ENCODE measurements at places on chromosomes 12 and 14.

DNA sequence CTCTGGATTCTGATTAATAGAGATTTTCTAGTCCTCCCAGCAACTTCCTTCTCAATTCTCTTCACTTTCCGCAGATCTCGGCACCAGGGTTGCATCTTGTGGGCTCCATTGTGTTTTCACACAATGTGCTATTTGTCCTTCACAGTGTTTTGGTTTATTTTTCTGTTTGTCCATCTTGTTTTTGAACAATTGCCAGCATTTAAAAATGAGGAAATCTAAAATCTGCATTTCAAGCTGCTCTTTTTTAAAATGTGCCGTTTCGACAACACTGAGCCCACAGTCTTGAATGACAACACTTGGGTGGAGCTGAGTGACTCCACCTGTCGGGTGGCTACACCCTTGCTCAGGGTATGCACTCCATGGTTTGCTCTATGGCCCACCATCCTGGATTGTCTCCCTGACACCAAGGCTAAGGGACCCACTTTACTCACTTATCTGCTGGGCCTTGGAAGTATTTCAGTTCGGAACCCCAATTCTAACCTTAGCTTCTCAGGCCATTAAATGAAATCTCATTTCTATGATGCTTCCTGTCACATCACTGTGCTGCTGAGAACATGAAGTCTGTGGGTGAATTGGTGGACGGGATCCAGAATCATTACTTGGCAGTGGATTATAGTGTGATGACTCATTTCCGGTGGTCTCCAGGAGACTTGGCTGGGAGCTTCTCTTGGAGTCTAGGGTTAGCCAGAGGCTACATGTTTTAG lies 3.4 kb upstream of the MYRFL start:
- DNase-seq = no peak
- H3K4me1 ChIP-seq = peaks cover 3% of the 10 kb centered on the region
- H3K36me3 ChIP-seq = peaks cover 6% of the 10 kb centered on the region
- no peak overlapping the region for H3K4me3 ChIP-seq
- H3K27me3 ChIP-seq = no peaks in the 10 kb centered on the region

DNA sequence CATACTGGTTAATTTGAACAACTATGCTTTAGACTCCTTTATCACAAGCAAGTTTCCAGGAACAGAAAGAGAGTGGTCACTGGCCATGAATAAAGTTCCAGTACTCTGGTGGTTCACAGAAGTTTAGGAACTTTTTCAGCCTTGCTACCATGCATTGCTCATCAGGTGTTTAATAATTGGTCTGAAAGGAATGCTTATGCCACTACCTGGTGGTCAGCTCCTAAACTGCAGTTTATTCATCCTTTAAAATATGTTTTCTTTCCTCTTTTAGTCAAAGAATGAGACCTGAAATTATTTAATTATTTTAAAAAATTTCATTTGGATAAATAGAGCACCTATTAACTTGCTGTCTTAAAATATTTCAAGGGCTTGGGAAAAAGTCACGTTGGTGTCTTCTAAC lies 260.1 kb upstream of the OR4E1 start:
- no peaks in the 10 kb centered on the region for H3K4me1 ChIP-seq
- H3K36me3 ChIP-seq = no peaks in the 10 kb centered on the region
- peaks cover 16% of the 10 kb centered on the region for H3K27me3 ChIP-seq
- no peak overlapping the region for H3K4me3 ChIP-seq

- H3K4me1 ChIP-seq = peaks cover 2% of the 10 kb centered on the region
- no peak overlapping the region for H3K27ac ChIP-seq
- H3K36me3 ChIP-seq = no peaks in the 10 kb centered on the region
- no peak overlapping the region for H3K4me3 ChIP-seq
- DNase-seq = no peak
- H3K27me3 ChIP-seq = no peaks in the 10 kb centered on the region
Measured at GRCh38 chr12:92732216-92732615, 29.4 kb downstream of the PLEKHG7 start.

DNA sequence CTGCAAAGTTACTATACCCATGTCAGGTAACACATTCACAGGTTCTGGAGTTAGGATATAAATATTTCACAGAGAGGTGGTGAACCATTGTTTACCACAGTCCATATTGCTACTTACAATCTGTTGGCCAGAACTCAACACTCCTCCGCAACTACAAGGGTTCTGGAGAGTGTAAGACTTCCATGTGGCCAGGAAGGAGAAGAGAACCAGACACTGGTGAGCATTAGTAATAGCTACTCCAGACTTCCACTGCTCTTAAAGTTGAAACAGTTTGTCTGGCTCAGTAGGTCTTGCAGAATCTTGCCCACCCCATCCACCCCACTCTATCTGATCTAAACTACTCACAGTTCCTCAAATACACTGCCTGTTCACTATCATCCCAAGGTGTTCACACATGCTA lies 369.6 kb downstream of the DUSP6 start:
- no peak overlapping the region for H3K4me3 ChIP-seq
- no peak for DNase-seq
- H3K4me1 ChIP-seq = no peaks in the 10 kb centered on the region

GRCh38 chr12:125185740-125186470 lies 120.7 kb downstream of the AACS start:
- peak within 1 kb of the TSS; percentile 64 for H3K4me3 ChIP-seq
- no peak within 1 kb of the TSS for H3K27ac ChIP-seq
- peaks cover 80% of the 10 kb centered on the region for H3K27me3 ChIP-seq

DNA sequence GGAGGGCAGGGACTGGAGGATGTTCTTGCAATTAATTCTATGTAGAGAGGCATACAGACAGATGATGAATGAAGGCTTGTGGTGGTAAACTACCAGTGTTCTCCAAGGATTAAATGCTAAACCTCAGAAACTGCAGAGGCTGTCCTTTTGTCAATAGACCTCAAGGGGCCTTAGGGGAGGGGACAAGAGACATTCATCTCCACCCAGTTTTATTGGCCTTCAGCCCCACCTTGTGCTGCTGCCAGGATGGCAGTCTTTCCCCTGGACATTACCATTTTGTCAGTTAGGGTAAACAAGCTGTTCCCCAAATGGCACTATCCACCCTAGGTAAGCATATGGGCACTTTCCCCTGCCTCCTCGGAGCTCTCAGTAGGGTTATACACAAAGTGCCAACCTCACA lies 4.9 kb upstream of the SMAGP start:
- H3K36me3 ChIP-seq = no peaks in the 10 kb centered on the region
- peaks cover 3% of the 10 kb centered on the region for H3K27me3 ChIP-seq
- no peak overlapping the region for H3K4me3 ChIP-seq

All from progenitor cell of endocrine pancreas (in vitro differentiated cells).